ENCODE measurements at places on chromosomes 12 and 14. TPM values are rescaled to one million over a fixed set of nuclear protein-coding genes. Genes with fewer than 3 reads are reported as not detected.

DNA sequence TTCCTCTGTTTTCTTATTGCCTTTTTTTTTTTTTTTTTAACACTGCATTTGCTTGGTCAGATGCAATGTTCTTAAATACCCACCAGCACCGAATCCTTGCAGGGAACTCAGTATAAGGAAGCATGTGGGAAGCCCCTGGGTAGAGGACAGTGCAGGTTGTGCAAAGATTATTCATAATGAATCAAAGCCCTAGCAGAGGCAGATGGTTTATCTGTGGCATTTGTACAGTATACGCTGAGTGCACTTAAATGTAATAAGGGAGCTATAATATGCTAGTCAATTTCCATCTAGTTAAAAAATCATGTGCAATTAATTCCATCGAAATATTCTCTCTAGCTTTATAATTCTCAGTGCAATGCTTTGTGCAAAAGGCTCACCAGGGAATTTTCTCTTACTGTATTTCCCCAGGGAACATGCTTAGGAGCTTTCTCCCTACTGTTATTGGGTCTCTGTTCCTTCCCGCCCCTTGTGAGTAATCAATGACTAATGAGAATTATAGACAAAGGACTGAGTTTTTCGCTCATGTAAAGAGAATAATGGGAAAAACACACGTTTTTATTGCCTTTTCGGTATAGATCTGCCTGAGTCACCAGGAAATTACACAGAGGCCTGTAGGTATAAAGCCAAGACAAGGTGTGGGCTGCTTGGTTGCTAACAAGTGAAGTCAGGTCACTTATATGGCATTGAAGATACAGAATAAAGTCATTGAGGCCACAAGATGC is 1214.3 kb upstream of the TMEM132C start:
- no peak for DNase-seq

DNA sequence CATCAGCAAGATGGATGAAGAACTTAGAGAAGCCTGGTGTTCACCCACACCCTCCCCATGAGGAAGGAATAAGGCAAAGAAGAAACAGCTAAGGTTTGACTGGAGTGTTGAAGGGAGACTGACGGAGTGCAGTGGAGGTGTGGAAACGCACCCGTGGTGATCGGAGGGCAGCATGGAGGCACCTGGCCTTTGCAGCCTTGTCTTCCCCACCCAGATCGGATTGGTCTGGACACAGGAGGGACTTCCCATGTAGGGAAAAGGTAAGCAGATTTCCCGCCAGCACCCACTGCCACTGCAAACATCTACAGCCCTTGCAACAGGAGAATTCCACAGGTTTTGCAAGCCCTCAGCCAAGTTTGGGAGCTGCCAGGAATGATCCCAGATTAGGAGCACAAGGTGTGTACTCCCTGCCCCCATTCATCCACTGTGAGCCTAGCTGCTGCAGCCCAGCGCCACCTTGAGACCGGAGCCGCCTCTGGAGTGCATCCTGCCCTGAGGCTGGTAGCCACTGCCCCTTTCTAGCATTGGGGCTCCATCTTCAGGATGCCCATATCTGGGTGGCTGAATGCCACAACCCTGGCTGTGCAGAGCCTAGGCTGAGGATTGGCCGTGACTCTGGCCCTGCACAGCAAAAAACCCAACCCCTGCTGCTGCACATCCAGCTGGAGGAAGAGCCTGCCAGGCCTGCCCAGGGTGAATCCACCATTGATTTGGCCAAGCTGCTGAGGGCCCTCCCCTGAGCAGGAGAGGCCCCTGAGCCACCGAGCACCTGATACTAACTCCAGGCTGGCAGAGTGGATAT is 411.1 kb downstream of the TMEM121 start:
- DNase-seq: no peak

DNA sequence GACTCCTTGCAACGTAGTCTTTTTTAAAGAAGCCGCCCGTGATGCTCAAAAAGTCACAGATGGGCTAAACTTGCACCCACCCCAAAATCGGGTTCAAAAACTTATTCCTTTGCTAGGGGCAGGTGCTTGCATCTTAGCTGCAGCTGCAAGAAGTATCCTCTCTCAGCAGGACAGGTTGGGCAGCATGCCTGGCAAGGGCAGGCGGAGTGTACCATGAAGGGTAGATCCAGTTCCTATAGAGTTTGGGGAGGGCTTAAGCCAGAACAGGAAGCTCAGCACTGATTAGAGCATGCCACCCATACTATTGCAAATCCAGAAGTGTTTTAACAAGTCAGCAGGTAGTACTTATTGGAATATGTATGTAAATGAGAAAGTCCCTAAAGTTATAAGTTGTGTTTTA is 48.7 kb downstream of the CPM start:
- no peak for DNase-seq

GRCh38 chr14:75318353-75318752 is 39.7 kb downstream of the FOS start:
- DNase-seq: no peak

DNA sequence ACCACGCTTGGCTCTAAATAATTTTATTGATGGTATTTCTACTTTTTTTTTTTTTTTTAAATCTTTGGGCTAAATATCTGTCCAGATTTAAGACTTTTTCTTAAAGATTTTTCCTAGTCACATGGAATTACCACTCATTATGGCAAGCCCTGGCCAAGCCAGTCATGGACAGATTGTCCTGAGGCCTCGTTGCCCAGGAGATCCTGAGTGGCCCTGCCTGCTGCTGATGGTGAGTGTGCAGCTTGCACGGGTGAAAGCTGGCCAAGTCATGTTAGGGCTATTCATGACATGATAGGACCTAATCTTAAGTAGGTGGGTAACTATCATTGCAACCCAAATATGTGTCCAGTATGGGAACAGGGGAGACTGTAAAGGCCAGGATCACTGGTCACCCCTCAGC is 27.8 kb downstream of the GUCY2C start:
- DNase-seq: no peak

DNA sequence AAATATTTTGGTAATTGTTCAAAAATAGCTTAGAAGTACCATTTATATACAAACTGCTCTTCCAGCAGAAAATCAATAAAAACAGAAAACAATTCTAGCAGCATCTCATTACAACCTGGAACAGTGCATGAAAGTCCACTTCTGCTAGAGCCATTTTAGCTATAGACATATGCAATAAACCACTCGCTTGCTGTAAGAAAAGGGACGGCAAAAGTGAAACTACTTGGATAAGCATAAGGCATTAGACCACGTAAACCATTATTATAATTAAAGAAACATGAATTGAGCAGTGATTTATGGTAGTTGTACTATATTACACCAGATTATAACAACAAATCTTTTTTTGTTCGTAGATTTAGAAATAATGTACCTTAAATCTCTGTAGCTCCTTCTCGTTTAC is 48.7 kb downstream of the LRIG3 start:
- no peak for DNase-seq

- no peak for DNase-seq
Measured at GRCh38 chr12:47616440-47616839, 89.4 kb downstream of the RPAP3 start.

DNA sequence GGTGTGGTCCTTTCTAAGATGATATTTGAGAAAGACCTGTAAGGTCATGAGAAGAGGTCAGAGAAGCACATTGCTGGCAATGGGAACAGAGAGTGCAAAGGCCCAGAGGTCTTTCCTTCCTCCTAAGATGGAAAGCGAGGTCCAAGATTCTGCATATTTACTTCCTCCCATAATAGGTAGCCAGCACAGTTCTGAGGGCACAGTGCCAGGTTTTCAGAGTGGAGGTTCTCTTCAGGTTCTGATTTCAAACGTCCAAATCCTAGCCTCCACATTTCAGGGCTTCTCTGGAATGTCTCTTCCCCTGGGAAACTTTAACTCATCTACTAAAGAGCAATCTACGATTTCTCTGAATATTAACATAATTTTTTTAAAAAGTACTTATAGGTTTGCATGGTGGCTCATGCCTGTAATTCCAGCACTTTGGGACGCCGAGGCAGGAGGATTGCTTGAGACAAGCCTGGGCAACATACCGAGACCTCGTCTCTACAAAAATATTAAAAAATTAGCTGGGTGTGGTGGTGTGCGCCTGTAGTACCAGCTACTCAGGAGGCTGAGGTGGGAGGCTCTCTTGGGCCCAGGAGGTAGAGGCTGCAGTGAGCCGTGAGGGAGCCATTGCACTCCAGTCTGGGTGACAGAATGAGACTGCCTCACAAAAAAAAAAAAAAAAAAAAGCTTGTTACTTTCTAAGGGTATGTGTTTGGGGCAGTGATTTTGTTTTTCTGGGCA is 526 bp upstream of the MRPL42 start:
- DNase-seq: no peak

DNA sequence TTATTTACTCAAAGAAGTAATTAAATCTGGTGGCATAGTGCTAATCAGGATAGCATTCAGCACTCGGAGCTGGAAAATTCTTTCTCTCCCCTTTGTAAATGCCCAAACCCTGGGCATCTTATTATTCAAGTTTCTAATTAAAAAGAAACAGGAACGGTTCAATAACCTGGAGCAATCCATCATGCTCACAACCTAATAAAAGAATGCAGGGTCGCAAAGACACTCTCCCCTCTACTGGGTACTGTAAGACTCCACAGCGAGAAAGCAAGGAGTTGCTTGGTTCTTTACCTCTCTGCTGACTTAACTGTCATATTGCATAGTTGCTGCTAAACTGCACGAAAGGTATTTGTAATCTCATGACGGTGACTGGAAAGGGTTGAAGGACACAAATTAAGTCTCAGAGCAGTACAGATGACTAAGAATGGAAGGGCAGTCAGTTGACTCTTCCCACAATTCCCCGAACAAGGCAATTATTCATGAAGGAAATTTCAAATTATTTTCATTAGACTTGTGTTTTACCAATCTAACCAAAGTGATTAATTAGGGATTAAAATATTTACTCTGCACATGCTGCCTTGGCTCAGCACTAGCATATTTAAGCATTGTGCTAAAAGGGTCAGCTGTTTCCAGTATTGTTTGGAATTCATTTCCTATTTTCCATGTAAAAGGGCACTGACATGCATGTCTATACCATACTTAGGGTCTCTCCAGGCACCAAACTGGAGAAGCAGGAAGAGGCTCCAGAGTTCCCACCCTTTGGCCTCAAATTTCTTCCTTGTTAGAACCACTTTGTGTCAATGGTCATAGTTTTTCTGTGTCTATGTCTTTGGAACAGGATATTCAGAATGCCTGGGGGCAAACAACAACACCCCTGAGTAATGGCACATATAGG is 182.2 kb downstream of the EXOC5 start:
- no peak for DNase-seq

DNA sequence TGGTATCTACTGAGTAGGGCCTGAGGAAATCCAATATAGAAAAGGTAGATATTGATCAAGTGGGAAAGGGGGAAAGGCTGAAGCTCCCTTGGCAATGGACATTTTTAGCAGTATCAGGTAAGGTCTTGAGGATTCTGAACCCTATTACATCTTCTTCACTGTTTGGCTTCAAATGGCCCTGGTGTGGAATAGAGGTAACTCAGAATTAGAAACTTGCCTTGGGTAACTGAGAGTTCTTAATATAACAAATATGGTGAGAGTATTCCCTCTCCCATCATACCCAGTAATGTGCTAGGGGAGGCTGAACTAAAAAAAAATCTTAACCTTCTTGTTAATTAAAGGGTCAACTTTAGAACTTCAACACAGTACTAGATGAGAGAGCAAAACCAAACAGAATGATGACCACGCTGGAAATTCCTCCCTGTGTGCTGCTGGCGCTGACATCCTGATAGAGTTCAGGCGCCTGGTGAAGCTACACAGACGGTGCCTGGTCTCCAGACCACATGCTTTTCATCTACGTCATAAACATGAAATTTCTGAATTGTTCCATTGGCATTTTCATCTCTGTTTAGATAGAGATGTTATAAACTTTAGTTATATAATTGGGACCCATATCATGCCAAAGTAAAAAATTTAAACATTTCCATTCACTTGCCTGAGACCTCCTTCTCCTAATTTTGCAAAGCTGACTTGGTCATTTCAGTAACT is 128.3 kb downstream of the AKAP6 start:
- DNase-seq: no peak

- DNase-seq: no peak
Measured at GRCh38 chr14:46300765-46301164, 350.8 kb downstream of the RPL10L start.

DNA sequence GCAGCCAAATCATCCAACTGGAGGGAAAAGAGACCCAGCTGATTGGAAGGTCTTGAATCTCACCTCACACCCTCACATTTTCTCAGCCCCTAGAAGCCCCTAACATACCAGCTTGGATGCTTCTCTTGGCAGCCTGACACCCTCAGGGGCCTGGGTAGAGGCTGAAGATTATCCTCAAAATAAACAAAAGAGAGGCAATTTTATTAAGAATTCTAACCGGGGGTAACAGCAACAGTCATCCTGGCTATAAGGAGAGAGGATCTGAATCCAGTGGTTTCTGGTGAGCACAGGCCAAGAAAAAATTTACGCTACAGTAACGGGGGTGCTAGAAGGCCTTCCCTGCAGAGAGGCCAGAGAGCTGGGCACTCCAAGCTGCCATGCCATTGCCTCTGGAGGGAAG is 21.6 kb downstream of the KRT76 start:
- DNase-seq: no peak

GRCh38 chr12:67810166-67810565 is 161.6 kb downstream of the DYRK2 start:
- DNase-seq: no peak

GRCh38 chr14:45201905-45202304 is 51.1 kb downstream of the MIS18BP1 start:
- no peak for DNase-seq

GRCh38 chr14:104023325-104024055 is 62.0 kb upstream of the ASPG start:
- no peak for DNase-seq

- no peak for DNase-seq
Measured at GRCh38 chr14:68510201-68511128, 282.4 kb downstream of the ZFP36L1 start.

GRCh38 chr12:95437565-95437964 is 36.4 kb upstream of the METAP2 start:
- no peak for DNase-seq

GRCh38 chr12:103444983-103445382 is 50.8 kb downstream of the C12orf42 start:
- no peak for DNase-seq

DNA sequence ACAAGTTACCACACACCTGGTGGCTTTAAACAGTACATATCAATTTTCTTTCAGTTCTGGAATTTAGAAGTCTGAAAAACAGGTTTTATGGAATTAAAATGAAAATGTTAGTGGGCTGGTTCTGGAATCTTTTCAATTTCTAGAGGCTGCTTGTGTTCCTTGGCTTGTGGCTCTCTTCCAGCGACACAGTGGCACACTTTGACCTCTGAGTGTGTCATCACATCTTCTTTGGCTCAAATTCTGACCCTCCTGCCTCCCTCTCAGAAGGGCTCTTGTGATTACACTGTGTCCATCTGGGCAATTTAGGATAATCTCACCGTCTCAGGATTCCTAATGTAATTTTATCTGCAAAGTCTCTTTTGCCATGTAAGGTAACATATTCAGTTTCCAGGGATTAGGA is 170.0 kb downstream of the PLCZ1 start:
- no peak for DNase-seq

- DNase-seq: no peak
Measured at GRCh38 chr12:123995023-123995748, 22.2 kb downstream of the ZNF664 start.

The PLXNC1 gene
- 12.6 TPM for total RNA-seq

The GLIPR1L1 gene
- not detected for total RNA-seq

The HPD gene
- total RNA-seq: not detected

The FITM1 gene
- total RNA-seq: 3.4 TPM

The VRTN gene
- not detected for total RNA-seq

The KRT75 gene
- total RNA-seq: not detected

The OGFOD2 gene
- total RNA-seq: 17.4 TPM

The GUCY2C gene
- not detected for total RNA-seq

The PMEL gene
- not detected for total RNA-seq

All from naive thymus-derived CD4-positive, alpha-beta T cell (primary cell).